ENCODE measurements at places on chromosomes 2 and 18.

DNA sequence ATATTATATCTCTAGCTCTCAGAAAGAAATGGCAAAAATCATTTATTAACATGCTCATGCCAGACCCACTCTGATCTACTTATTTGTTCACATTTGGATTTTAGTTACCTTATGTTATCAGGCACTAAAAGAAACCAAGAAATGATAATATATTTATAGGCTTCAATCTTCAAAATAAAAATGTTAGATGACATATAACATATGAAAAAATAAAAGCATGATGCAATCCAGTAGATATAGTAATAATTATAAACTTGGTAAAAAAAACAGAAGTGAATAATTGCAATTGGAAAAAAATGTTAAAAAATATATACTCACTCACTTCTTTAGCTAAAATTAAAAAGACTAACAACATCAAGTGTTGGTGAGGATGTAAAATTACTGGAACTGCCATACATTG is 248.3 kb upstream of the VRK2 start:
- DNase-seq, result no peak

GRCh38 chr2:26786207-26787028 is 562 bp downstream of the CENPA start:
- no peak for DNase-seq

DNA sequence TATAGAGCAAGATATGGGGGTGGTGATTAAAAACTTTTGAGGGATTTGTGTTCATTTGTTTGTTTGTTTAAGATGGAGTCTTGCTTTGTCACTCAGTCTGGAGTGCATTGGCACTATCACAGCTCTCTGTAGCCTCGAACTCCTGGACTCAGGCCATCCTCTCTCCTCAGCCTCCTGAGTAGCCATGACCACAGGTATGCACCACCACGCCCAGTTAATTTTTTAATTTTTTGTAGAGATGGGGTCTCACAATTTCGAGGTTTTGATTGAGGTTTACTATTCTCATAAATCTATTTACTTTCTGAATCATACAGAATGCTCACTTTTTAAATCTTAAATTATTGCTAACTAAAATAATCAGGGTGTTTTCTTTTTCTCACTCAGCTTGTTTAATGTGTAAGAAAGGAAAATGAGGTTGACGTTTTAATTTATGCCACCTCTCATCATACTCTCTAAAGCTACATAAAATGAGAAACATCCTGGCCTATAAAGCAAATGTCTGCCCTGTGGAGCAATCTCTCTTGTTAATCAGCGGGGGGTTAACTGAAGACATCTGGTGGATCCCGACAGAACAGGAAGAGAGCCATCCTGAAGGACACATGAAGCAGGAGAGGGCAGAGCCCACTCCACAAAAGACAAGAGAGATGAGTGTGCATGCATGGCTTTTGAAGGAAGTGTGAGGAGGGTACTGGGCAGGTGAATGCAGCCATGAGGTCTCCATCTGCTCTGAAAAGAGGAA is 589.1 kb upstream of the SLC8A1 start:
- no peak for DNase-seq

GRCh38 chr2:227117027-227117426 is 47.0 kb downstream of the COL4A4 start:
- DNase-seq, result no peak

GRCh38 chr2:240778426-240778825 is 41.6 kb downstream of the KIF1A start:
- no peak for DNase-seq

DNA sequence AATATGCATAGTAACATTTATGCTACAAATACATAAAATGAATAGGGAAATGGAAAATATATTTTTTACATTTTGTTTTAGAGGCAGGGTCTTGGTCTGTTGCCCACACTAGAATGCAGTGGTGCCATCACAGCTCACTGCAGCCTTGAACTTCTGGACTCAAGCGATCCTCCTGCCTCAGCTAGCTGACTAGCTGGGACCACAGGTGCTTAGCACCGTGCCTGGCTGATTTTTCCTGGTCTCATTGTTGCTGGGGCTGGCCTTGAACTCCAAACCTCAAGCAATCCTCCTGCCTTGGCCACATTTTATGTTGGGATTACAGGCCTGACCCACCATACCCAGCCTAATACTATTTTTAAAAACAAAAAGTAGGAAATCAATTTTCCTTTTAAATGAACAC is 33.2 kb downstream of the XPO1 start:
- DNase-seq, result no peak

GRCh38 chr2:112910865-112911264 is at the start of gene IL37:
TSS of gene IL37 (plus strand) at chr2:112911165. CDS start at chr2:112913013, 1,848 bp downstream.
- DNase-seq, result no peak

GRCh38 chr2:237567276-237568029 is 1.1 kb downstream of the PRLH start:
- DNase-seq, result no peak

GRCh38 chr2:9428965-9429577 is 5.6 kb downstream of the CPSF3 start:
- no peak for DNase-seq

DNA sequence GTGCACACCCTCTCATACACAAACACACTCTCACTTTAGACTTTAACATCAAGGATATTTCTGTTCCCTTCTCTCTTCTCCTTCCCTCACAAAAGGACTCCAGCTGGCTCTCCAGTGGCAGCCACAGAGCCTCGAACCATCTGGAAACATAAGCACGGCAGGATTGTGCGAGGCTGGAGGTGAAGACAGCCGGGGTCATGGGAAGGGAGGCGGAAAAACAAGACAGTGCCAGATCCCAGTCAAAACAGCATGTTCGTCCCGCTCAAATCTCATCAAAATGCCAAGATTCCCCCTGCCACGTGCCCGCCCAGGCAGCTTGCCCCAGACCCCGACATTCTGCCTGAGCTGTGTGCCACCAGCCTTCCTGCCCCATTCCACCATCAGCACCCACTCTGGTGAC is 180.3 kb downstream of the ZBTB7C start:
- no peak for DNase-seq

DNA sequence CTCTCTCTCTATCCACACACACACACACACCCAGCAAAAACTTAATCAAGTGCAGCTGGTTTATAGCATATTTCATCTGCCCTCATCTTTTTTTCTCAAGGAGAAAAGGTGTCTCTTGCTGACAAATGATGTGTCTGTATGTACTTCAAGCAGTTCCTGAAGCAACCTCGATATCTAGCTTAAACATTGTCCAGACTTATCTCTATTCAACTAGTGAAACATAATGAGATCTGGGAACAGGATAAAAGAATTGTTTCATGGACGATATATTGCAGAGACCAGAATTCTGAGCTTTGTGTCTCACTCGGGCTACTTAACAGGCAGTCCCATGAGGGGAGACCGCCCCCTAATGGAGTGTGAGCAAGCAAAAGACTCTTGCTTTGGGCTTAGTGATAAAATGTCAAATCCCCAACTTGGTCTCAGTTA is 929.2 kb upstream of the SOX11 start:
- no peak for DNase-seq

DNA sequence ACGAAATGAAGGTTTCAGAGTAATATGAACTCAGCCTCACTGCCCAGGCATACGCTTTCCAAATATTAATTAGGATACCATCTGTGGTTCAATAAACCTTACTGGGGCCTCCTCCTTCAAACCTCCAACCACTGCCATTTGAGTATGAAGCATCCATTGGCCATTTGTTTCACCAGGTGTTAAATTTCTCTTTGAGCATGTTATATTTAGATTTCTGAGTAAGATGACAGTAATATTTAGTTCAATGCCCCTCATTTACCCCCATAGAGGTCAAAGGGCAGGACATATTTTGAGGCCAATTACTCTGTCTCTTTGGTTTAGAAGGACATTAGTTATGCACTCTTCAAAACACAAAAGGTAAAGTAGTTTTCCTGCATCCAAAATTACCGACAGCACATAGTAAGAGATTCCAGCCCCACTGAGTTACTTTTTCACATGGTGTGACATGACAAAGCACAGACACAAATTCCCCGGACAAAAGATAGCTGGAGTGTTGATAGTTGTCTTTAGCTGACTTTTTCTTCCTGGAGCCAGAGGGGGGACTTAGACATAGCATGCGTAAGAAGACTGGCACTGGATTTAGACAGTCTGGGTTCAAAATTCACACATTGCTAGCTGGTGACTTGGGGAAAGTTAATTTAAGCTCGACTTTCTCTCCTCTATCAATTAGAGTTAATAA is 33.1 kb upstream of the LNPK start:
- no peak for DNase-seq

GRCh38 chr2:112867701-112868631 is 31.4 kb upstream of the IL1B start:
- no peak for DNase-seq

DNA sequence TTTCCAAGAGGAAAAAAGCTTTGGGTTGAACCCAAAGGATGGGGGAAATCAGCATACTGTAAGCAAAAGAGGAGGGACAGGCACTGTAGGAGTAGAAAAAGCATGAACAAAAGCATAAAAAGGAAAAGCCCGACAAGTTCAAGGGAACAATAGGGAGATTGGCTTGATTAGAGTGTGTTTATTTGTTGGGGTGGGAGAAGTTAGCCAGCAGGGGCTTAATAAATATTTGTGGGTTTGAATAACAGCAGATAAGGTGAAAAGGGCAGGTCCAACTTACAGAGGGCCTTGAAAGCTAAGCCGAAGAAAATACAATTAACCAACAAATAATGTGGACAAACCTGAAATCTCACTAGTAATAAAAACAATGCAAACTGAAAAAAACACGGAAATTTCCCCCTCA is 126.7 kb downstream of the THADA start:
- DNase-seq, result no peak

- DNase-seq, result no peak
These were observed 224.4 kb upstream of the MC4R start for GRCh38 chr18:60596928-60597327.

GRCh38 chr18:44824884-44825283 is 144.2 kb downstream of the SETBP1 start:
- no peak for DNase-seq

DNA sequence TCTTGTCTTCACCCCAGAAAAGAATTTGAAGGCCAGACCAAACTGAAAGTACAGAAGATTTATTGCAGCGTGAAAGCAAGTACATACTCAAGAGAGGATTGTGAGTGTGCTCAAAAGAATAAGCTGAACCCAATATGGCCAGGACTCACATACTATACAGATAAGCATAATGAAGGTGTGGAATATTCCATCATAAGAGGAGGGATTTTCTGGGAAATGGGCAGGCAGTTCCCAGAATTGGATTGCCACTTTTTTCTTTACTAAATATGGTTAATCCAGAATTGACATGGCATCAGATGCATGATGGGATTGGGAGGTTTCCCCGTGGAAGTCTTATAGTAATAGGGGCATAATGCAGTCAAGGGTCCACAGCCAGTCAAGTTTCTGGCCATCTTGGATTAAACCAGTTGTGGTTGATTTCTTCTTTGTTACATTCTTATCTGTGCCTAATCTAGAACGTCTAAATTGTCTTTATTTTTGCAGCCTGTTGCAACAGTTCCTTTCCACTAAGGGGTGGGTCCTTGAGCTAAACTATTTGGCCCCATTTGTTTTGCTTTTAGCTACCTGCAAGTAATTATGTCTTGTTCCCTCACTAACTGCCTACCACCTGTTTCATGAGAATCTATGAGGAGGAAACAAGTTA is 9.0 kb downstream of the SP140L start:
- DNase-seq, result no peak

- DNase-seq, result no peak
These were observed 17.1 kb downstream of the SMARCAL1 start for GRCh38 chr2:216429428-216429827.

GRCh38 chr2:26162963-26163362 is 9.9 kb upstream of the GAREM2 start:
- DNase-seq, result no peak

GRCh38 chr18:45686891-45687611 is 36.9 kb upstream of the SLC14A1 start:
- no peak for DNase-seq

DNA sequence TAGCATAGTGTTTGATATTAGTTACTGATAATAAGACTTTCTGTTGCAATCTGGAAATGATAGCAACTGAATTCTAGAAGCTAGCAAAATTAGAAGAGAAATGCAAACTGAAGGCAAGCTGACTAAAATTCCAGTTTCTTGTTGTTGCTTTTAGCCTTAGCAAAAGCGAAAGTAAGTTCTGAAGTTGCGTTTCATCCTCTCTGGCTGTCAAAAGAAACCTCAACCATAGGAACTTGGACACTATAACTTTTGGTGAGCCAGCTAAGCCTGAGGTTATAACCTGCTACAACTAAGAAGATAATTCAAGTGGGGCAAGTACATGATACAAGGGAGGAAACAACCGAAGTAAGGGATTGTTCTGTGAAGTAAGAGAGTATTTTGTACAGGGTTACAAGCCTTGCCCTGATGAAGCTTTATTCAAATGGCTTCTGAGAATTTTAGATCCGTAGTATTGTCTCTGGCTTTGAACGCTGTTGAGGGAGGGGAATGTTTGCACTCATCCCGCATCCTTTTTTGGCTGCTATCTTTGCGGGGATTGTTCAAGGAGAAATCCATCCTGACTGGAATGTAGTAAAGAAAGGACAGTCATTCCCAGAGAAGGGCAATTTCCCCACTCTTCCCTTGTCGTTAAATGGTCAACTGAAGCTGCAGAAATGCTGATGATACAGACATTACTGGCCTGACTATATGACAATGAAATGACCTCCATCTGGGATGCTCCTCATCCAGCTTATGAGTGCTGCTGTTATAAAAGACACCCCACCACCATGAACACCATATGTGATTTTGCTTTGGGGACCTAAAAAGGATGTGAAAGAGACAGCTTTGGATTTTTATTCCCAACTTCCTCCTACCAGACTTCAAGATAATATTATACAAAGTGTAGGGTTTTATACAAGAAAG is 7.0 kb upstream of the TMX3 start:
- DNase-seq, result no peak

- DNase-seq, result no peak
These were observed 11.7 kb upstream of the ACYP2 start for GRCh38 chr2:54103454-54104314.

GRCh38 chr2:30655660-30656059 is 151.6 kb downstream of the CAPN13 start:
- DNase-seq, result no peak

- DNase-seq, result peak; percentile 22
These were observed 68.0 kb upstream of the CRIM1 start for GRCh38 chr2:36287363-36288275.

DNA sequence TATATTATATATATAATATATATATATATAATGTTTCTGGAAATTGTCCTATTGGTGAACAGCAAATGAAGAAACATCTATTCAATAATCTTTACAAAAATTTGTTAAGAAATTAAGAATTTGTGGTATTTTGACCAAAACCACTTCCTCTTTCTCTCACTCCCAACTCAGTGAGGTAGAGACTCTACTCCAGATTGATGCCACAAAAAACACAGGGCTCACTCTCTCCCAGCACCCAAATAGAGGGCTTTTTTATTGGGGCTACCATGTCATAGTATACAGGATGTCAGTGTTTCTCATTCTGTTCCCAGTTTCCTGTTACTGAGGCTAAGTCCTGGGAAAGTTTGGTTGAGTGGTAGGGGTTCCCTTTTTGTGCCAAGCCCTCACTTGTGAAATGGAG is 1155.4 kb downstream of the BCL11A start:
- no peak for DNase-seq

DNA sequence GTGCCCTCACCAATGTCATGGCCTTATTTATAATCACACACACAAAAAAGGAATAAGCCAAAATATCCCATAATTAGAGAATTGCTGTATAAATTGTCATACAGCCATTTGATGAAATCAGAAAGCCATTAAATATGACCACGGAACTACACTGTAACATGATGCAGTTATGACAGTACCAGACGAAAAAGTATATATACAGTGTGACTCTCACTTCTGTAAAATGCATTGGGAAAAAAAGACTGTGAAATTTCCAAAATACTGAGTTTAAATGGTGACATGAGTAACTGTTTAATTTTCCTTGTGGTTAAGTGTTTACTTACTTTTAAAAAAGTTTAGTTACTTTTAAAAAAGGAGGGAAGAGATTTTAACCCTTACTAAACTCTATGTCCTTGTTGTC is 25.4 kb downstream of the UXS1 start:
- DNase-seq, result no peak
